T-helper 9 cell (primary cell): ENCODE measurements at places on chromosomes 12 and 14.

DNA sequence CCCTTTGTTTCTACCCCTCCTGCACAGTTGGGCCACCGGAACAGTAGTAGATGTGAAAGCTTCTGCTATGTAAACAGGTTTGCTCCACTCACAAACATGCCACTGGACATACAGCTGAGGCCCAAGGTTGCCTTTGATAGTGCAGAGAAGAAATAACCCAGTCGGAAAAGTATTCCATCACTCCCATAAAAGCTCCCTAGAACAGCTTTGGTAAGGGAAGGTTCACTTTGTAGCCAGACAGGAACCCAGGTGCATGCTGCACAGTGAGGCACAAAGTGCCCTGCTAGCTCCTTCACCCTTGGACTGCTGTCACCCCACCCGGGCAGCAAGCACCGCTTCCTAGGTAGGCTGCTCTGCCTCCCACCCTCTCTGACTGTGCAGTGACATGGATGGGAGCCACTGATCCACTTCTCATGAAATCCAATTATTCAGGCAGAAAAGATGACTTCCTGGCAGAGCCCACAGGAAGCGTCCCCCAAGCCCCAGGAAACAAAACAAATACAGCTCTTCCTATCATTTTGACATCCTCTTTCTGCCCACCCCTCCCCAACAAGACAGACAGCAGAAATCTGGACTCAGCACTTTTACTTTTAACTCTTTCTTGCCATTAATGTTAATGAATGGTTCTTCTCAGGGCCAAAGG lies 100.2 kb downstream of the SRGAP1 start:
- no peak for DNase-seq

GRCh38 chr12:72261885-72262284 lies 10.3 kb upstream of the TRHDE start:
- no peak for DNase-seq

DNA sequence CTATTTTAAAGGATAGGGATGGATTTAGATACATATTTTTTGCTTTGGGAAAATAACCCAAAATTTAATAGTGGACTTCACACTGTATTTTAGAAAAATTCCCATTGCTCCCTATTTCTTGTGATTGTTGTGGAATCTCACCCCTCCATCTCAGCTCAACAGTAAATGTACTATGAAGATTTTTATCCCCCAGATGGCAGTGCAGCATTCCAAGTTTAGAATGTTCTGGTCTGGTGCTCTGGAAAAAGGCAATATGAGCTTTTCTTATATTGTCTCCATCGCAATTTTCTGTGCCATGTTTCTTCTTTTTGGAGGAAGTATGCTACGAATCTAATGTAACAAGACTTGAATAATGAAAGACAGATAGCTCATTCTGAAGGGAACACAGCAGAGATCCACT lies 471.7 kb upstream of the SYT1 start:
- no peak for DNase-seq

DNA sequence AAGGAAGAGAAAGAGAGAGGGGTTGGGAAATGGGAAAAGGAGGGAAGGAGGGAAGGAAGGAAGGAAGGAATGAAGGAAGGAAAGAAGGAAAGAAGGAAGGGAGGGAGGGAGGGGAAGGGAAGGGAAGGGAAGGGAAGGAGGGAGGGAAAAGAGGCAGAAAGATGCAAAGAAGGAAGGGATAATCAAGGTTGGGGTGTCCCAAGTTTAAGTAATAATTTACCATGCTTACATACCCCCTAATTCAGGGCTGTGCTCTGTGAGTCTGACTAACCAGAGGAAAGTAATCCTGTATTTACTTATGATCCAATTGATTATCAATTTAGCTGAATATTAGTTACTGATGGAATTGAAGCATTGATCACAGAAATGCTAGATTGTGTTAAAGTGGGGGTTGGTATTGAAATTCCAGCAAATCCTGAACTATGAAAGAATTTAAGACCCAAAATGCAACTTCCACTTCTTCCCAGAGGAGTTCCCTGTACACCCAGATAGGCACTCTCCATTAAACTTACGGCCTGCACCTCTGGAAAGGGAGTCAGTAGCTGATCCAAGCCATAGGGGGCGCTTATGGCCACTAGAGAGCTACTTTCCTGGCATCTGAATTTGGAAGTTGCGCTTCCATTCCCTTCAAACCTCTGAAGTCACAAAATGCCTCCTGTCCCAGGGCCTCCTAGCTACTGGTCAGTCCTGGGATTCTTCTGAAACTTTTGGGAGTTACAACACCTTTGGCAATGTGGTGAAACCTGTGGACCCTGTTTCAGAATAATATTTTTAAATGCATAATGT lies 162.7 kb upstream of the PWP1 start:
- no peak for DNase-seq

DNA sequence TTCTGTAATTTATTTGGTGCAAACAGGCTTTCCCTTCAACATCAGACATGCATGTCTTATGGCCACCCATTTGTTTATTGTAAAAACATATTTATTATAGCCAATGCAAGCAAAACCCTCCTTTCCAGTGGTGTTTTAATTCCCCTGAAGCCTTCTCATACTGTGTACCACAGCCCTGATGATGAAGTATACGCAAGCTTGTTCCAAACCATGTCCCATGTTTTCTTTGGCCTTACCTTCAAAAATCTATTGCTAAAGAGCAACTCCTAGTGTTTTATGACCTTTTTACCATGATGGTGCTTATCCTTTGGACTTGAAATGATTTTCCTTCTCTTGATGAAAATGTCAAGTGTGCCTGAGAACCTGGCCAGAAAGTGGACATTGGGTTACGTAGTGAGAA lies 85.9 kb upstream of the CCDC91 start:
- no peak for DNase-seq

GRCh38 chr14:87241018-87241768 lies 751.8 kb downstream of the GALC start:
- DNase-seq: no peak

- no peak for DNase-seq
Observed at GRCh38 chr12:66061557-66062289, 68.8 kb downstream of the LLPH start.
